ENCODE measurements at places on chromosomes 3 and 15.

DNA sequence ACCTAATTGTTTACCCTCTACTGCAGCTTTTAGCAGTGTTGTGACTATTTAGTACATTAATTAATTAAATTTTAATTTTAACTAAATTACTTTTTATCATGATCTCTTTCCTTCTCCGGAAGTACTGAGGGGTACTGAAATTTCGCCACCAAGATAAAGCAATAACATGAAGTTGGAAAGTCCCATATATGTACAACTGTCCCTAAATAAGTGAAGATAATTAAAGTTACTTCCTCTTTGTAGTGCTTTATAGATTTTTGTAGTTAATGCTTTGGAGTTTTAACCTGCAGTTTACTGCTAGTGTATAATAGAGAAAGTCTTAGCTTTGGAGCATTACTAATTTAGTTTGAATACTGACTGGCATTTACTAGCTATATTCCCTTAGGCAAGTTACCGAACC lies 325.3 kb downstream of the NAALADL2 start:
- no peak for DNase-seq

DNA sequence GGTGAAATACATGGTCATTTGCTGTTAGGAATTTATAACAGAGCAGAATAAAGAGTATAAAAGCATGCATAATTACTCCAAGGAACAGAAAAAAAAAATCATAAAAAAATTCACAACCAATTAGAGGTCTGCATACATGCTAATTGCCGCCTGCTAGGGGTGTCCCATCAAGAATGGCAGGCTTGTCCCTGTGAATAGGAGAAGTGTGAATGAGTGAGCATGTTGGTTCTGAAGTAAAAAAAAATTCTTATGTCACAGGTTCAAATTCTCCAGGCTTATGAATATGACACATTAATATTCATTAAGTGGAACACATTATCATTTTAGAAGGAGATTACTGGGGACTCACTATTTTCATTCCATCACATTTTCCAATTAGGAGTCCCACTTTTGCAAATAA lies 822.7 kb downstream of the NTRK3 start:
- DNase-seq = no peak

DNA sequence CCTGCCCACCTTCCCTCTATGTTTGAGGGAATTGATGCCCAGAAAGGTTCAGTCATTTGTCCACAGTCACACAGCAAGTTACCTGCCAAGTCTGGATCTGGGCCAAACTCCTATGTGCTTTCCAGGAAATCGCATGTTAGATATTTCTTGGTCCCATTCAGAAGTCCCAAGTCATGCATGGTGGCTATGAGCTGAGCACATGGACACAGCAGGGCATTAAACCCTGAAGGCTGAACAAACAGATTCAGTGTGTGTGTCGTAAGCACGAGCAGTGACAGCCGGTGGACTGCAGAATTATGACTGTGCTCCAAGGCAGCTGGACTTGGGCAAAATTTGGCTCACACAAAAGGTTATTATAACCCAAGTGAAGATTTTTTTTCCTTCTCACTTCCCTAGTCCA lies 11.4 kb upstream of the SLC6A6 start:
- no peak for DNase-seq

DNA sequence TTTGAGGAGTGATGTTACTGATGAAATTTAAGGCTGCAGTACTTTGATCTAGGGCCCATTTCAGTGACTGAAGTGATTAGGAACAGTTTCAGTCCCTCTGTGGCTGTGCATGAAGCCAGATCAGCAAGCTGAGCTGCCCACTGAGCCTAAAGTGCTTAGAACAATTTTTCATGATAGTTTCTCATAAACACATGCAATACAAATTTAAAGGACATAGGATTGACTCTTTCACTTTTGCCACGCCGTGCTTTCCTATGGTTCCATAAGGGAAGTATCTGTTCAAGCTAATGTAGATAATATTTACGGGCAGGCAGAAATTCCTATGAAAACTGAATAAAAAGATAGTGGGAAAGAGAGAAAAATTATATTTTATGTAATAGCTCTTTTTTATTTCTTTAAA lies 10.6 kb downstream of the ANKUB1 start:
- DNase-seq = no peak

- no peak for DNase-seq
These were observed 127.6 kb upstream of the LPP start for GRCh38 chr3:188026191-188026968.

GRCh38 chr3:63639806-63640205 lies 12.7 kb upstream of the SNTN start:
- DNase-seq = no peak

GRCh38 chr15:42085236-42085605 lies 9.1 kb downstream of the PLA2G4D start:
- DNase-seq = no peak

- no peak for DNase-seq
These were observed 3.3 kb downstream of the PCNP start for GRCh38 chr3:101577286-101577685.

GRCh38 chr3:80870476-80871041 lies 890.9 kb downstream of the GBE1 start:
- no peak for DNase-seq

DNA sequence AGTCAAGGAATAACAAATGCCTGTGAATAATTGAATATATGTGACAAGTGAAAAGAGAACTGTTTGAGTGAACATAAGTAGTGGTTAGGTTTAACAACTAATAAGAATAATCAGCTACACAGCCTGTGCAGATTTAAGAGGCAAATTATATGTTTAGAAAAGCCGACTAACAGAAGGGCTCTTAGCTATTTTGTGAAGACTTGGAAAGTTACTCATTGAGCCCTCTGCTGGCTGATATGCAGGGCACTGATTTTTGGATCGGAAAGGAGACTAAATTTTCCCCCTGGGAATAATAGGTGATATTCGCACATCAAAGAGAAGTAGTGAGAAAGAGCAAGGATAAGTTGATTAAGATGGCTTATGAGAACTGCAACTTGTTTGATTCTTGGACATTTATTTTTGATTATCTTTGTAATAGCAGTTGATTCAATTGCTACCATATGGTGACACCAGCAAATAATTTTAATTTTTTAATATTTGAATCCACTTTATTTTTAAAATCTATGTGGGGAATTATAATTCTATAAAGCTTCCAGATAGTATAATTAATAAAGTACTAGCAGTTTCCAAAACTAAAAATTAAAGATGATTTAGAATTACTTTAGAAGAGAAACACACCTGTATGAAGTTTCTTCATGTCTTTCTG lies 156.2 kb downstream of the NLGN1 start:
- DNase-seq = no peak

- no peak for DNase-seq
These were observed 91.8 kb upstream of the LMOD3 start for GRCh38 chr3:69214241-69214640.

DNA sequence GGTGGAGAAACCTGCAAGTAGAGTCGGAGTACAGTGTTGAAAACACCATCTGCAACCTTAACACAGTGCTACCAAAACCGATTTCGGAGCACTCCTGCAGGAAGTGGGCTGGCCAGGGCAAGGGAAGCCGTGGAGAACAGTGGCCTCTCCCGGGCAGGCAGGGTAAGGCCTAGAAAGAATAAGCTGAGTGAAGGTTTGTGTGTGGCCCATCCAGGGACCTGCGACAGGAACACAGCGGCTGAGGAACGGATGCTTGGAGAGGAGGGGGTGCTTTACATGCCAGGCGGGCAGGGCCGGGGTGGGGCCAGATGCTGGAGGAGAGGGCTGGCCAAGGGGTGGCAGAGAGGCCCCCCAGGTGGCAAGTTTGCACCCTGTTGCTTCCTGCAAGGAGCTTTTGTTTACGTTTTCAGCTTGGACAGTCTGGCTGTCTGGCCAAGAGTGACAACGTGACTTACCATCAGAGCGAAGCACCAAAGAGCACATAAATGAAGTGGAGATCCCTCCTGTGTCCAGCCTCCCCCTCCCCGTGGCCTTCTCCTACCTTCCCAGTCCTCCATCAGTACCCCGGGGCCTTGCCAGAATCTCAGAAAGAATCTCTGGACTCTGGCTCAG lies 156.5 kb downstream of the PGPEP1L start:
- DNase-seq = peak; percentile 45

DNA sequence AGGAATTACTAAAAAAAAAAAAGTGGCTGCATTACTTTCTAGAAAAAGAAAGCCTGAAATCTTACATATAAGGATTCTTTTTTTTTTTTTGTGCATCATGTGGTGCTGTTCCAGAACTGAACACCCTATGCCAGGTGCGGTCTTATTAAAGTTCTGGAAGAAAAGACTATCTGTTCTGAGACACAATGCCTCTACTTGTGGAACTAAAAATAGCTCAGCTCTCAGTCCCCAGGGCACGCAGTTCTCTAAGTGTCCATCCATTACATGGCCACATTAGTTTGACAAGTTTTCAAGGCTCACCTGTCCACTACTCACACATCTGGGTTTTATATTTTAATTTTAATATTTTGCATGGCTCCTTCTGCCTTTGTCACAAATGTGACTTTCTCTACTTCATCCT lies 126.6 kb upstream of the ADAMTS9 start:
- DNase-seq = no peak

DNA sequence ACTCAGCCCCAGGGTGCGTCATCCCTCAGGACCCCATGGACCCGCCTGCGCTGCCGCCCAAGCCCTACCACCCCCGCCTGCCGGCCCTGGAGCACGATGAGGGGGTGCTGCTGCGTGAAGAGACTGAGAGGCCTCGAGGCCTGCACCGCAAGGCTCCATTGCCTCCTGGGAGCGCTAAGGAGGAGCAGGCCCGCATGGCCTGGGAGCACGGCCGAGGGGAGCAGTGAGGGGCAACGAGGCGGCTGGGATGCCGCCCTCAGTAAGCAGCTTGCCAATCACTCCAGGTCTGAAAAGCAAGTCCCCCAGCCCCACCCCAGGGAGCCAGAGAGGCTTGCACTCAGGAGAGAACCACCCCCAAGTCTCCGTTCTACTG lies 3.8 kb upstream of the MANF start:
- DNase-seq = no peak

DNA sequence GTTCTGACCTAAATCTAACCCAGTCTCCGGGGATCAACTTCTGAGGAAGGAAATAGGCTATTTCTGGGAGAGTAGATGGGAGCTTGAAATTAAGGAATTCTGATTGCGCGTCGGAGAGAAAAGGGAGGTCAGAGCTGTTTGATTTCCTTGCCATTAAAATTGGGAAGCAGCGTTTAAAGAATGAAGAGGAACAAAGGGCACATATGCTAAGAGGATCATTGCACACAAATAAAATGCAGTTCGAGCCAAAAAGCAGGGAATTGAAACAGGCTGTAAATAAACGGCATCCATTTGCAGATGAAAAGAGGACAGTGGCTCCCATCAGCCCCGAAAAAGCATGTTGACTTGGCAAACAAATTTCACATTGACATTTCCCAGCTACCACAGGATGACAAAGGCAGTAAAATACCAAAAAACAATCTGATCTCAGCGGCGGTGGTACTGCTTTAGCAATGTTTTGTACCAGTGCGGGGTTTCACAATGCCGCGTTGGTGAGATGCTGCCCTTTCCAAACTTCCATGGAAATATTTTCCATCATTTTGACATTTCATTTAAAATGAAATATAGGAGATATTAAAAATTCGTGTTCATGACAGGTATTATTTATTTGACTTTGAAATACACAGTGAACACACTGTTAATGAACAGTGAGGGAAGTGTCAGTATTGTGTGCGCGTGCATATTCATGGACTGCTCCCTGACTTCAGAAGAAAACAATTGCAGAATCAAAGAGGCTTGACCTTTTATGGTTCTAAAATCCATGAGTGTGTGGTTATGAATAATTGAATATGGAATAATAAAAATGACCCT lies 108.8 kb downstream of the SQOR start:
- DNase-seq = no peak
